ENCODE measurements at places on chromosomes 6 and 20.

- DNase-seq: no peak
Measured at GRCh38 chr6:118869350-118869749, 24.6 kb upstream of the ASF1A start.

- DNase-seq: no peak
Measured at GRCh38 chr20:1757072-1757471, 99.5 kb upstream of the SIRPG start.

DNA sequence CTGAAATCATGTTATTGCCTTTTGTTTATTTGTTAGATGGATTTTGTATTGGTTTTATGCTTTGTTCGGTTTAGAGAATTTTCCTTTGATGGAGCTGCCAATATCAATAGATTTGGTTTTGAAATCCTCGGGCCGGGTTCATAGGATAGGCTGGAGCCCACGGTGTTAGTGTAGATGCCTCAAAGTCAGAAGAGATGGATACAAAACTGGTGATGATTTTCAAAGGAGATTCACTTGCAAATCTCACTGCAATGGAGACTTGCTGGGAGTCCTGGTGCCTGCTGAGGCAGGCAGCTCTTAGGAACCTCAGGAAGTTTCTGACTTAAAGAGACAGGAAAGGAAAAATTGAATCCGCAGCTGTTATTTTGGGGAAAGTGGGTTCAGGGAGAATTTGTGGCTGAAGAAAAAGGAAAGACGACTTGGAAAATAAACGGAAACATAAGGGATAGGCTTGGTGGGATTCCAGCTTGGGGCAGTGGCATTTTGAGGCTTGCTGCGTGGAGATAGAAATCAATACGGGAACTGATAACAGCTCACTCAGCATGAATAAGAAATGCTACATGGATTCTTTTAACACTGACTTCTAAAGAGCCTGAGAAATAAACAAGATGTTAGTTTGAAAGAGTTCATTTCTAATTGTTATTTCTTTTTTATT, 241.6 kb downstream of the PHACTR1 start:
- no peak for DNase-seq

- no peak for DNase-seq
Measured at GRCh38 chr6:168281826-168282225, 37.8 kb downstream of the DACT2 start.

- no peak for DNase-seq
Measured at GRCh38 chr6:160344271-160344670, 3.9 kb upstream of the SLC22A3 start.

Measured in hippocampal formation (tissue), 2 donors.